NCI-H1436 (cell line): ENCODE measurements at places on chromosomes 11 and 22.

- DNase-seq: no peak
These were observed 910.5 kb upstream of the CHORDC1 start for GRCh38 chr11:91133361-91133760.

DNA sequence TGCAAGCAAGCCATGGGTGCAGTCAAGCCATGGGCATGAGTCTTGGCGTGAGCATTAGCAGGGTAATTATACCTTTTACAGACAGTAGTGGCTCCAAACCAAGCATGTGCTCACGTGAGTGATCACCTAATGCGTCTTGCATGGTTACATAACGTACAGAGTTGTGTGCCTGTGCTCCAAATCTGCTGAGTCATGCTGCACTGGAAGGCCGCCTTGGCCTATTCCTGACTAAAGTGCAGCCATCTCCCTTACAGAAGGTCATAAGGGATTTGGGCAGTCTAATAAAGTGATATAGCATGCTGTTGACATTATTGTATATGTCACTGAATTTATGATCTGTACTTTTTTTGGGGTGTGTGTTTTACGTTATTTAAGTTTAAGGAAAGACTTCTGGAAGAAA lies 102.4 kb downstream of the ARHGAP42 start:
- DNase-seq: no peak

GRCh38 chr11:110986016-110986415 lies 259.5 kb upstream of the POU2AF2 start:
- no peak for DNase-seq

DNA sequence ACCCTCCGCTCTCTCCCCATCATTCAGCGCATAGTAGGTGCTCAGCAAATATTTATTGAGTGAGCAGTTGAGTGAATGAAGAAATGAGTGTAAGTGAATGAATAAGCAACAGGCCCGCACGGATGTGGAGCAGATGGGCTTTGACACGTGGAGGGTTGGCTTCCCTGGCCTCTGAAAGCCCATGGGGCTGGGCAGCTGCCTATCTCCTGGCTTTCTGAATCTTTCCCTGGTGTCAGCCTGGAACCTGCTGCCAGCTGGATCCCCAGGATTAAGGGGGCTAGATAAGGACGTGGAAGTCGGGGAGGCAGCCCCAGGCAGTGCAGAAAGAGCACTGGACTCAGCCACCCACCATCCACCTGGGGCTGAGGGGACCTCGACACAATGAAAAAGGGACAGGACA lies 12.6 kb downstream of the IL2RB start:
- DNase-seq: no peak

DNA sequence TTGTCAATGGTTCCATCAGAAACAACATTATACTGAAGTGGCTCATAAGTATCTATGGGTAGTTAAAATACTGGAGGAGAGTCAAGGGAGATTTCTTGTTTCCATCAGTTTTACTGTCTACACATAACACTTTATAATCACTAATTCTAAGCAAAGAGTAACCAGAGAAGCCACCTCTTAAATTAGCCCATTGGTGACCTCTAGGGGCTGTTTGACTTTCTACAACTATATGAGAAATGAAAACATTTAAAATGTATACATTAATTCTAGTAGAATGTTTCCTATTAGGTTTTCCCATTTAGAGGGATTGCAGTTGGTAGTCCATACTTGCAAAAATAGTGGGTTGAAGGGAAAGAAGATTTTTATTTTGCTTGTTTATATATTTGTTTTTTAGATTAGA lies 504.3 kb downstream of the FAM181B start:
- DNase-seq: no peak

GRCh38 chr11:46105926-46106325 lies 15.3 kb downstream of the PHF21A start:
- no peak for DNase-seq

DNA sequence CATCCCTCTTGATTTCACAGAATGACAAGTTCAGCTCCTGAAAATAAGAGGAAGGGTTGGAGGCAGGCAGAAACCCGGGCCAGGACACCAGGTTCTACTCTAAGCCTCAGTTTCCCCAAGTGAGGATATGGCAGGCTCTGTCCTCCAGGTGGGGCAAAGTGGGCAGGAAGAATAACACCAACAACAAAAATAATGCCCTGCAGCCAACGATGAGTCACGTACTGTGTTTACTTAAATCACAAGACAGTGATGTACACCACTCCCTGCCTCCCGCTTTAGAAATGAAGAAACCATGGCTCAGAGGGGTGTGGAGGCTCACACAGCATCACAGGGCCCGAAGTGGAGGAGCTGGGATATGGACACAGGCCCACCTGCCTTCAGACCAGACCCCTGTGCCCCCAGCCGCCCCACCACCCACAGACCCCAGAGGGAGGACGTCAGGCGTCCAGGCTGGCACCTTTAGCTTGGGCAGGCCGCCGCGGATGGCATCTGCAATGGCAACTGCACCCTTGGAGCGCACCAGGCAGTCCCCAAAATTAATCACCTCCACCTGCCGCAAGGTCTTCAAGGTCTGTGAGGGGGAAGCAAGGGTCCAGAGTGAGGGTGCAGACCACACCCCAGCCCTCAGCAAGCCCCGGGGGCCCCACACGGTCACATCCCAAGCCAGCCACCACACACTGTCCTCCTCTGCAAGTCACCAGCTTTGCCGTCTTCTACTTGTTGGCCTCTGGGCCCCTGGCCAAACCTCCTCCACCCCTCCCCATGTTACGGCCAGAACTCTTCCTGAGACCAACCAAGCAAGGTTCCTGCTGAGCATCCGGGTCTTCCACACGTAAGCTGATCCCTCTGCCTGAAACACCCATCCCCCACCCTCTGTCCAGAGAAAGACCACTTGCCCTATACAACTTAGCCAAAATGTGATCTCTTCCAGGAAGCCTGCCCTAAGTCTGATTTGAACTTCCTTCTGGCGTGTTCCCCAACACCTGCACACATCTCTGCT lies 15.8 kb upstream of the CHADL start:
- DNase-seq: no peak

DNA sequence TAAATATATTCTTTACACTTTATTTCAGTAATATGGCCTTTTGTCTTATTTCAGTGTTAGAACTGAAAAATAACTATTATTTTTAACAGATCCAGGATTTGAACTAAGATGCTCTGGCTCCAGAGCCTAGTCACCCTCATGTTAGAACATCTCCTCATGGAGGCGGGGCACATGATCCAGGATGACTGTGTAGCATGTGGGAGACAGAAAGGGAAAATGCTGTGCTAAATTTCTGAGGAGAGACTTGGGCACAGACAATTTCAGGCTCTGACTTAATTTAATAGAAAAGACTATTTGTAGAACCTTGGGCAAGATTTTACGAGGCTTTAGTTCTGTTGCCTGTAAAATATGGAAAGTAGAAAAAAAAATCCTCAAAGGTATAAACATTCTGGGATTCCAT lies 24.1 kb downstream of the CTSC start:
- no peak for DNase-seq

DNA sequence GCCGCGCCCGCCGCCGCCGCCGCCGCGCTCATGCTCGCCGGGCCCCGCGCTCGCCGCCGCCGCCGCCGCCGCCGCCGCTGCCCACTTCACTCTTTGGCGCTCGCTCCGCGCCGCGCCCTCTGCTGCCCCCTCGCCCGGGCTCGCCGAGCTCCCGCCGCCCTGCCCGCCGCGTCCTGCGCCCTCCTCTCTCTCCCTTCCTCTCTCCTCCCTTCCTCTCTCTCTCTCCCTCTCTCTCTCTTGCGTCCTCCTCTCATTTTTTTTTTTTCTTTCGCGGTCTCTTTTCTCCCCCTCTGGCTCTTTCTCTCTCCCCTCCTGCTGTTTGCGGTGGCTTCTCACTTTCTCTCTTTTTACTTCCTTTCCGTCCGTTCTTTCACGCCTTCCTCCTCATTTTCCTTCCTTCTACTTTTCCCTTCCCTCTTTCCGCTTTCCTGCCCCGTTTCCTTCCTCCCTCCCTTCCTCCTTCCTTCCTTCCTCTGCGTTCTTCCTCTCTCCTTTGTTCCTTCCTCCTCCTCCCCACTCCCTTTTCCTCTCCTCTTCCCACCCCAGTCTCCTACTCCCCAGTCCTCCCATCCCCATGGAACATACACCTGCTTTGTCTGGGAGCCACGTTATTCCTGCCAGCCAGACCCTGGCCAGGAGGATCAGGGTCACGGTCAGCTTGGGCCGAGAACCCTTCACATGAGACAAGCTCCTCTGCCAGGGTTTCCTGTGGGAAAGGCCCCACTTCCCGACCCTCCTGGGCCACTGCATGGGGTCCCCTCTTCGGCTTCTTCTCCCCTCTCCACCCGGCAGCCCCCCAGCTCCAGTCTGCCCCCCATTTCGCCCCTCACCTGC lies 19.3 kb upstream of the SHISAL1 start:
- DNase-seq: peak; percentile 8

DNA sequence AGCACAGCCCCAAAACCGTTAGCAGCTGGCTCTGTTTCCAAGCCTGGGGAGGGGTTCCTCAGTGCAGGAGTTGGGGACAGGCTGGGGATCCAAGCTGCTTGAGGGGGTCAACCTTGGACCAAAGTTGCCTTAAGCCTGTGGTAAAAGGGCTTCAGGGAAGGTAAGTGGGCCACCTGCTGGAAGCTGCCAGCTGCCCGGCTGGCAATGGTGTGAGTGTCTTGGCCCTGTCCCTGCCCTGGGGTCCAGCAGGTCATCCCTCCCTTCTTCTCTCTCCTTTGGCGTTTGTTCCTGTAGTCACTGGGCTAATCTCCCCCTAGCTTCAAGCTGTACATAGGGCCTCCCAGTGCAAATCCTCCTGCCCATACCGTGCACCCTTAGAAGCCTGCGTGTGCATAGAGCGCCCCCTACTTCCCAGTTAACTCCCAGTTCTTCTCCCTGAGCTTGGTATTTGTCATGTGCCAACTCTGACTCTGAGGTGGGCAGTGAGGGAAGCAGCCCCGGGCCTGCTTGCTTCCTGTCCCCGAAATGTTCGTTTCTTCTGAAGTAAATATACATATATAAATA lies 4.4 kb downstream of the TMEM258 start:
- peak; percentile 39 for DNase-seq

- no peak for DNase-seq
These were observed 11.9 kb downstream of the CHID1 start for GRCh38 chr11:898540-899190.

DNA sequence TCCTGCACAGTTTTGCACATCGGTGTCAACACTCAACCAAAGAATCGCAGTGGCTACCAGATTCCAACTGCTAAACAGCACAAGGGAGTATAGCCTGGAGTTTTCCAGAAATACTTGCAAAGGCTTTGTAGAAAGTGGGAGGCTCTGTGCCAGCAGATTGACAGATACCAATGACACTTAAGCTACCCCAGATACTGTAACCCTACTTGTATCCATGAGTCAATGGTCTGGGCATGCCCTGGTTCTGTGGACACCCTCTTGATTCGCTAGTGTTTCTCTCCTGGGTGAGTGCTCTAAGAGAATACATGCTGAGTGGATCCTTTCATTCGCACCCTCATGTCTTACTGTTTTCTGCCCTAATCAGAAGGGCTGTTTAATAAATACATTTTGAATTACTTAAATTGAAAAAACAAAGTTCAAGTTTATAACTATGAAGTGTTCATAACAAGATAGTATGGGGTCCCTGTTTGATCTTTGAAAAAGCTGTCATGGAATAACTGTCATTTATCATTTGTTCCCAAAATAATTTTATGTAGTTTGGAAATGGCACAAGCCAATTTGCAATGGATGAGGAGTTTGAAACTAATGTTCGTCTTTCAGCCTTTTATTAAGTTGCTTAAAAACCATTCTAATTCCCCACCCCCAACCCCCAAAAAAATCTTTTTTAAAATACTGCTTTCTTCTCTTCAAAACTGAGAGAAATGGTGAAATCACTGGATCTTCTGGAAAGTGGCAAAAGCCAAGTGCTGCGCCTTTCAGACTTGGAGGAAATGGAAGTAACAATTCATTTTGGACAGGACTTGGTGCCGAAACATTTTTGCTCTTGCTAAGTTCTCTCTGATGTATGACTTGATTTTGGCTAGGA lies 600.5 kb upstream of the TENM4 start:
- no peak for DNase-seq

GRCh38 chr11:25613865-25614264 lies 718.1 kb upstream of the ANO3 start:
- DNase-seq: no peak

- DNase-seq: no peak
These were observed 44.3 kb downstream of the ZNRF3 start for GRCh38 chr22:28927630-28928029.

DNA sequence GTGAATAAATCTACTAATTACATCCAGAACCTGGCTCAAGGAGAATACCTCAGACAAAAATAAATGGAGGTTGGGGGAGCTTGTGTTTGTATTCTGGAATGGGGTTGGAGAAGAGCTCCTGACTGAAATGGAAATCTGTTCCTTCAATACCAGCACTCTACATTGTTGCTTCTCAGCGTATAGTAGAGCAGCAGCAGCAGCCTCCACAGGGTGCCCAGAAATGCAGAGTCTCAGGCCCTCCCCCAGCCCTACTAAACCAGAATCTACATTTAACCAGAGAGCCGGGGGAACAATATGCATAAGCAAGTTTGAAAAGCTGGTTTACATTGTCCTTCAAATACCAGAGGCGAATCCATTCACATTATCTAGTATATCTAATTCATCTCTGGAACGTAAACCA lies 474.8 kb downstream of the NTM start:
- DNase-seq: no peak

- no peak for DNase-seq
These were observed 12.5 kb downstream of the VPS26B start for GRCh38 chr11:134236834-134237556.

GRCh38 chr11:69686856-69687255 lies 11.7 kb upstream of the LTO1 start:
- DNase-seq: no peak

DNA sequence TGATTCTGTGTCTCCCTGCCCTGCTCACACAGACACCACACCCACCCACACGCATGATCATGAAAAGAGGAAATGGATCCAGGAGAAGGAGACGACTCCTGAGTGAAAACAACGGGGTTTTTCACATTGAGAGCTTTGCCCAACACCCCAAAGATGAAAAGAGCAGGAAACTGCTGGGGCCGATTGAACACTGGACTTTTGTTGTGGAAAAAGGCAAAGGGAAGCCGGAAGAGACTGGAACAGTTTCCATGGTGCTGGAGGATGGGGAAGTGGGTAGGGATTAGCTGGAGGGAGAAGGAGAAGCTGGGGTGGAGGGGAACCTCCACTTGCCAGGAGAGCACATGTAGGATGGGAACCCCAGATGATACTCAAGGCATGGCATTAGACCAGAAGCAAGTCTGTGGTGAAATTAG lies 5.2 kb upstream of the SLC43A3 start:
- DNase-seq: no peak

DNA sequence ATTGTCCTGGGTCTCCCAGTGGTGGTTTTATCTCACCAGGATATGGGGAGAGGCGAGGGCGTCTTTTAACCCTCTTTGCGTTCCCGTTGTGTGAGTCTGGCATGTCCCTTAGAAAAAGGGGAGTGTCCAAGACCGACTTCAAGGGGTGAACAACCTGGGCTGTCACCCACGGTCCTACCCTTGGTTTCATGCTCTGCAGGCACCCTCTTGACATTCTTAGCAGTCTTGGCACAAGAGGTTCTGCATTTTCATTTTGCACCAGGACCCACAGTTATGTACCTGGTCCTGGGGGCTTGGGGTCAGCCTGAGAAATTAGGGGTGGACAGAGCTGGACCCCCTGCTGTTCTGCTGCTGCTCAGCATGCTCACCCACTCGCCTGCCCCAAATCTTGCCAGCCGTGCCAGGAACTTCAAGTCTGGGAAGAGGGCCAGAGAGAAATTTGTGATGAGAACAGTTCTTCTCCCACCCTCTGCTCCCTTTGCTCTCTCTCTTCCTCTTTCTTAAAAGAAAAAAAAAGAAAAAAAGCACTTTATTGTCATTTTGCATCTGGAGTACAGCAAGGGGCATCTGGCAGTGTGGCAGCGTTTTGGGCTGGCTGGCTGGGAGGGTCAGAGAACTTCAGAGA lies 471.2 kb downstream of the MIAT start:
- no peak for DNase-seq
